ENCODE measurements at places on chromosomes 16 and 17.

GRCh38 chr16:22732400-22732799 lies 81.6 kb upstream of the HS3ST2 start:
- no peak for DNase-seq

- no peak for DNase-seq
Observed at GRCh38 chr17:15468126-15468525, 705 bp upstream of the CDRT4 start.

DNA sequence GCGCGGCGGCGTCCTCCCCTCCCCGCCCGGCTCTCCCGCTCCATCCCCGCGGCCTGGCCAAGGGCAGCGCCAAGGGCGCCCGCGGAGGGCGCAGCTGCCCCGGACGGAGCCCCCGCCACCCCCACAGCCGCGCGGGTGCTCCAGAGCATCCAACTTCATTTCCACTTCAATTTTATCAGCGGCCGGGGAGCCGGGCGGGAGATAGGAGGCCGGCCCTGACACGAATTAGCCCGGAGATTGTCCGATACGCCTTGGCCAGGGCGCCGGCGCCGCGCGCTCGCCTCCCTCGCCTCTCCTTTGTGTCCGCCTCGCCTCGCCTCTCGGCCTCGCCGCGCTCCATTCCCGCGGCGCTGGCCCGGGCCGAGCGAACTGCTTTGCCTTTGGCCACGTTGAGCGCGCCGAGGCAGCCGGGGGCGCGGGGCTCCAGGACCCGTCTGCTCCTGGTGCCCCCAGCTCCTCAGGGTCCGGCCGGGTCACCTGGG lies 129.1 kb upstream of the LHX1 start:
- no peak for DNase-seq

- no peak for DNase-seq
Observed at GRCh38 chr16:12211870-12212690, 235.5 kb downstream of the SNX29 start.

GRCh38 chr17:73508931-73509605 lies 135.2 kb downstream of the SDK2 start:
- DNase-seq: no peak

- DNase-seq: no peak
Observed at GRCh38 chr16:57348327-57348726, 10.3 kb upstream of the CCL22 start.

- DNase-seq: peak; percentile 55
Observed at GRCh38 chr16:31880322-31880979, 6.8 kb downstream of the ZNF267 start.

GRCh38 chr17:75011401-75012095 lies 922 bp upstream of the MRPL58 start:
- DNase-seq: peak; percentile 81

DNA sequence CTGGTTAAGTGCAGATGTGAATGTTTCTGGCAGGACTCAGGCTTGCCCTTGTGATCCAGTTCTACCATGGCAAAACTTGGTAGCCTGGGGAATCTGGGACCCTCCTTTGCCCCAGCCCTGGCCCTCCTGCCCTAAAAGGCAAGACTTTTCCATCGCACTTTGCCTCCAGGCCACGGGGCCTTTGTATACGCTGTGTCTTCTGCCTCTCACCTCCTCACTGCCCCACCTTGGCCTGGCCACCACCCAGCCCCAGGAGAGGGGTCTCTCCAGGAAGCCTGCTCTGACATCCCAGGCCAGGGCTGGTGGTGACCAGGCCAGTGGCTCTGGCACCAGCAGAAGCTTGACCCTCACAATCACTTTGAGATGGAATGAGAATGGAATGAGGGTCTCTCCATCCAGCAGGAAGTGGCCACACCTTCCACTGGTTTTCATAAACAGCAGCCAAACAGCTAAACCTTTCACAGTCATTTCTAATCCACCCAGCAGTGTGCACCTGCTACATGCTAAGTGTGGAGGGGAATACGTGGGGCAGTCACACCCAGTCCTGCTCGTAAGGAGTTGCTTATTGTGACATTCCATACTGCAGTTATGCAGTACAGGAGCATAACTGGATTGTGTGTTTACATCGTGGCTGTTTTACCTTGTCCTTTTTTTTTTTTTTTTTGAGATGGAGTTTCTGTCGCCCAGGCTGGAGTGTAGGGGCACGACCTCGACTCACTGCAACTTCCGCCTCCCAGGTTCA lies 1.6 kb upstream of the MRPL38 start:
- no peak for DNase-seq

- no peak for DNase-seq
Observed at GRCh38 chr16:86050111-86050510, 151.1 kb downstream of the IRF8 start.

DNA sequence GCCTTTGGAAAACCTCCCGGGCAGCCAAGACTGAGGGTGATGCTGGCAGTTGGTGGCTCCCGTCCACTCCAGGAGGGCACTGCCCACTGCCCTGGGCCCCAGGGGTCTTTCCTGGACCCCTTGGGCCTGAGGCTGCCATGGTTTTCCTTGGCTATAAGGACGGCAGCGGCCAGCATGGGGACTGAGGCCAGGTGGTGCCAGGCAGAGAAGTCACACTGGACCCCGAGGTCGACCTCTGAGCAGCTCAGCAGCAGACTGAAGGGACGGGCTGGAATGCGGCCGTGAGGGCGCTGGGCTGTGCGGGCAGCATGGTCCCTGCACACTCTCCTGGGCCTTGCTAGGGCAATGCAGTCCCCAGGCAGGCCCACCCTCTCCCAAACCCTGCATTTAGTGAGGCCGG lies 55.6 kb upstream of the GNG13 start:
- DNase-seq: no peak

DNA sequence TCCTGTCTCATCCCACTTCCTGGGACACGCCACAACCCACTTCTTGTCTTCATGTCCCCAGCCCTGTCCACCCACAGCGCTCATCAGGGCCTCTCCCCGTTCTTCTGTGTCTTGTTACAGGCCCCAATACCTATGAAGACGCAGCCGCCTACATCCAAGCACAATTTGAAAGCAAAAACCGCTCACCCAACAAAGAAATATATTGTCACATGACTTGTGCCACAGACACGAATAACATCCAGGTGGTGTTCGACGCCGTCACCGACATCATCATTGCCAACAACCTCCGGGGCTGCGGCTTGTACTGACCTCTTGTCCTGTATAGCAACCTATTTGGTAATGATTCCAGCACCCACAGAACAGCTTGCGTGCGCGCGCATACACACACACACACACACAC lies 70.6 kb downstream of the AMFR start:
- no peak for DNase-seq

GRCh38 chr16:72727565-72727964 lies 320.4 kb downstream of the ZFHX3 start:
- DNase-seq: no peak

- no peak for DNase-seq
Observed at GRCh38 chr17:75468779-75469373, 12.4 kb downstream of the TMEM94 start.

GRCh38 chr16:81647527-81647926 lies 131.6 kb upstream of the PLCG2 start:
- no peak for DNase-seq

GRCh38 chr16:84874983-84875382 lies 55.2 kb downstream of the CRISPLD2 start:
- DNase-seq: no peak

DNA sequence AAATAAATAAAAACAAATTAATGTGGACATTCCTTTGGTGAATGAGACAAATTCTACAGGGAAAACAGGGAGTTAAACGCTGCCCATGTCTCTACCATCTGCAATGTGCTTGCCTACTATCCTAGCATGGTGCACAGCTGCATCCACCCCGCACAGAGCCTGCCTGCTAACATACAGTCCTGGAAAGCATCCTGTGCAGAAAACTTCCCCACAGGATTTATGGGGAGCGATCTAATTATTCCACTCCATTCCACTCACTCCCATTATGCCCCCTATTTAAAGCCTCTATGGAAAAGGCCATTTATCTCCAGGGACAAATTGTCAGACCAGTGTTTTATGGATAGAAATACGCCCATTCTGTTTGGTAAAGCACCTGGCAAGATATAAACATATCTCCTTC lies 144.5 kb downstream of the MAF start:
- no peak for DNase-seq

DNA sequence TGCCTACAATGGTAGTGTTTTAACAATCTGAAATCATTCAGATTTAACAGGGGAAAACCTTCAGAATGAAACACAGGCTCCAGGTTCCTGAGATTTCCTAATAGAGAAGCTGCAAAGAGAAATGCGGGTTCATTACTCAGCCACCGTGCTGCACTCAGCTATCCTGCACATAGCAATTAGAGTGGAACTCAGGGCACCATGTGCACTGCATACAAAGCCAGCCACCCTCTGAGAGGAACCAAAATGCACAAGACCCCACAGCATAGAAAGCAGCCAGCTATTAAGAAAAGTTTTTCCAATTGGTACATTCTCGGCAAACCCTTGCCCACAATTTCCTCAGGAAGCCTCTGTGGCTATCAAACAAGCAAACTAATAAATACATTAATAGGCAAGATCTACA lies 37.4 kb downstream of the TOM1L2 start:
- no peak for DNase-seq

- DNase-seq: peak; percentile 29
Observed at GRCh38 chr17:54992797-54993639, 24.5 kb downstream of the STXBP4 start.

- DNase-seq: no peak
Observed at GRCh38 chr16:8548166-8548565, 42.1 kb downstream of the TMEM114 start.

DNA sequence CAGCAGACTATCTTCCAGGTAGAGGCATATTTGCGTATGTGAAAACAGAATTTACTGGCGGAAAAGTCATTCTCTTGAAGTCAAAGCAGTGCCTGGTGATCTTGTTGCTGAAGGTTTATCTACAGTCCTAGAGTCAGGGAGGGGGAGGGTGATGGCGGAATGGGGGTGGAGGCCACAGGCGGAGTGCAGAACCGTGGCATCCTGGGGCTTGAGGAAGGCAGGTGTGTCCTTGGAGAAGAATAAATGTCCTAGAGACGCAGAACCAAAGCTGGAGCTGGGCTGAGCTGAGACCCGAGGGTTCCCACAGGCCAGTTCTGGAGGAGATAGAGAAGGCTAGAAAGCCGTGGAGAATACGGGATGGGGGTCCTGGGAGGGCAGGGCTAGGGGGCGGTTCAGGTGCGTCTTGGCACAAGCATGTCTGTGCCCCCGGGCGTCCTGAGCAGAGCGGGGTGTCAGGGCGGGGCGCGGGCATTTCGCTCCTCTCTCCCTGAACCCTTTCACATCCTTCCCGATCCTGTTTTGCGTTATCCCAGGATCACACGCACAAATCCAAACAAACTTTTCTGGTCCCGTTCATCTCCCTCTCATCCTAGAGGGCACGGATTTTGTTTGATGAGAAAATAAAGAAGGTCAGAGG lies 76.9 kb upstream of the CREBBP start:
- no peak for DNase-seq

GRCh38 chr17:80774146-80774545 lies 217.5 kb upstream of the CHMP6 start:
- peak; percentile 31 for DNase-seq

- DNase-seq: no peak
Observed at GRCh38 chr16:55482056-55482455, 3.1 kb downstream of the MMP2 start.

GRCh38 chr17:74407384-74407783 lies 24.5 kb upstream of the GPRC5C start:
- DNase-seq: no peak

GRCh38 chr17:73623247-73623646 lies 21.0 kb downstream of the SDK2 start:
- no peak for DNase-seq

- DNase-seq: no peak
Observed at GRCh38 chr16:19386525-19386924, 31.2 kb upstream of the TMC5 start.

GRCh38 chr17:42026857-42027589 lies 7.1 kb downstream of the NKIRAS2 start:
- DNase-seq: no peak

DNA sequence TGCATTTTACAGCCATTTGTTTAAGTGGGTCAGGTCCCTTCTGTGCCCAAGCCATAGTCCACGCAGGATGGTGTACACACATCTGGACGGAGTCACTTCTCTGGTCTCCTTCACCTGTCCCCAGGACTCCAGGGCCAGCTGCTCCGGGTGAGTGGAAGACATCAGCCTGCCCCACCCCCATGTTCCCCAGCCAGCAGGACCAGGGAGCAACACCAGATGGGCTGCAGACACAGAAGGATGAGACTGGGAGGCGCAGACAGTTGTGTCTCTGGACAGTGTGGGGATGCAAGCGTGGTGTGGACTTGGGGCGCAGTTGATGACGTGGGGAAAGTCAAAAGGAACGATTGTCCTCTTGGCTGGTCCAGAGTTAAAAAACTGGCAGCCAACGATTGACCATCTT lies 24.6 kb upstream of the WFDC1 start:
- no peak for DNase-seq

GRCh38 chr16:22621586-22622155 lies 111.0 kb downstream of the NPIPB5 start:
- no peak for DNase-seq

DNA sequence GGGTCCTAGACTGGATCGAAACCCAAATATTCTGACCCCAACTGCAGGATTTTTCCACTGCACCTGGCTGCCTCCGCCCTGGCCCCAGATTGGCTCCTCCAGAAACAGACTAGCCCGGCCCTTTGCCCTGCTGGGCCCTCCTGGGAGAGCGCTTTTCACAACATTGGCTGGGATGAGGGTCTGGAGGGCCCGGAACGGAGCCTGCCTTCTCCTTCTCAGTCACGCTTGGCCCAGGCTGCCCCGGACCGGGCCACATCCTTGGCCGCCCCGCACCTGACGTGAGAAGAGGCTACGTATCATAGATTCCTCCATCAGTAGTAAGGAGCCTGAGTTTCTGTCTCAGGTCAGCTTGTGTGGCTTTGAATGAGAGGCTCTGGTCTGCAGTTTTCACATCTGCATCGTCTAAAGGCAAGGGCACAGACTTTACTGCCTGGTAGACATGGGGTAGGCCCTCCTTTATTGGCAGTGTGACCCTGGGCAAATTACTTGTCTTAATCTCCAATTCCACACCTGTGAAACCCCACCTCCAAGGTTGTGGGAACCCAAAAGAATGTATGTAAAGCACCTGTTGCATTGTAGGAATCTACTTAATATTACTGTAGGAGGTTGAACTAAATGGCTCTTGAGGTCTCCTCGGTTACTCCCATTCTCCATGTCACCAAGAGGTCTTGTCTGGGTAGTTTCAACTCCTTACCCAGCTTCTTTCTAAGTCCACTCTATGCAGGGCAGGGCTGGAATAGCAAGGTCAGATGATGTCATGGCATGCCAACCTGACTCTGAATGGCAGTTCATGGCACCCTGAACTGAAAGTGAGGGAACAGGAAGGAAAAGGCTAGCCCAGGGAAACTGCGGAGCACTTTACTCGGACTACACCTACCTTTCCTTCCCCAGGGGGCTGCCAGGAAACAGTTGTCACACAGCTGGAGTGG lies 661 bp downstream of the LRRC3C start:
- DNase-seq: no peak

- no peak for DNase-seq
Observed at GRCh38 chr17:32609085-32609484, 122.3 kb downstream of the CDK5R1 start.

GRCh38 chr17:3544365-3544764 lies 13.2 kb downstream of the TRPV3 start:
- DNase-seq: no peak

- no peak for DNase-seq
Observed at GRCh38 chr16:77404775-77405174, 30.1 kb downstream of the ADAMTS18 start.
